ENCODE measurements at places on chromosomes 1 and 21.
A peak's percentile ranks its signal among the peaks of the same experiment; 100 is the strongest.

GRCh38 chr1:118184739-118185083 lies 317 bp downstream of the SPAG17 start:
- no peak for DNase-seq

GRCh38 chr1:245566952-245567351 lies 412.2 kb downstream of the KIF26B start:
- DNase-seq, result no peak

DNA sequence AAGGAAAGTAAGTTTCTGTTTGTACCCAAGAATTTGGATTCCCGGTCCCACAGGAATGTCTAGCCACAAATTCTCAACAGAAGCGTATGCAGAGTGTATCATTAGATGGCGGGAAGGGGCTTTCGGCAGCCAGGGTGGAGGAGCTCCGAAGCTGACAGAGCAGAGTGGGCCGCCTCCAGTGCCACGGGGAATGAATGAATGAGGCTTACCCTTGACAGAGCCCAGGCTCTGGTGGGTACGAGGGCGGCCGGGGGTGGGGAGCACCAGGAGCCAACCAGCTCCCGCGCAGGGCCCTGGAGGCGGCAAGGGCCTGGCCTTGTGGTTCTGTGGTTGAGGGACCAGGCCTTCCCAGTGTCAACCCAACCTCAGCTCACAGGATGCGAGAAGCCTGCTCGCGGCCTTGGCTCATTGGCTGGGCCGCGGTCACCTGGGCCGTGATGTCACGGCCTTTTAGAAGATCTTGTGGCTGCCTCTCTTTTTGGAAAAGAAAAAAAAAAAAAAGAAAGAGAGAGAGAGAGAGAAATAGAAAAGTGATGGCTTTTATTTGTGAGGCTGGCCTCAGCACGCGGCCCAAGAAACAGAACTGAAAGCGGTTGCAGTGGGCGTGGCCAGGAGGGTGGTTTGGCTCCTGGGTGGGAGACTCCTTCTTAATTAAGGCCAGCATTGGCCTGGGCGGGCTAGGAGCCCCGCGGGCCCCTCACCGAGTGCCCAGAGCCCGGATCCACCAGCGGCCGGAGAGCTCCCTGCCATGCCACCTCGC lies 34.9 kb upstream of the RUNX3 start:
- peak; percentile 96 for DNase-seq

GRCh38 chr1:111596499-111596898 lies 23.1 kb upstream of the RAP1A start:
- peak; percentile 74 for DNase-seq

DNA sequence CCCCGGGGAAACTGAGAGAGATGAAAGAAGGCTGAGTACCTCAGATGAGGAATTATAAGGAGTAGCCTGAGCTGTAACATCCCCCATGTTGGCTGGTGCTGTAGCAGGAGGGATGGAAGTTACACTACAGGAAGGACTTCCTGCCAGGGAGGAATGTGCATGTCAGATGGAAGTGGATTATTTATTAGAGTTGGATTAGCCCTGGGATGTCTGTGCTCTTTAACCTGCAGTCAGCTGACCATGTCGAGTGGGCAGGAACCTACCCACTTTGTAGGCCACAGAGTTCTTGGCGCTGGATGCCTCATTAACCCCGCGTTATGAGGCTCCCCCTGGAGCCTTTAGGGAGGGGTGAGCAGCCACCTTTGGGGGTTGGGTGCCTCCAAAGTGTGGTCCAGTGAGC lies 757 bp upstream of the SEMA4A start:
- DNase-seq, result no peak

GRCh38 chr1:165884690-165885304 lies 57.4 kb downstream of the UCK2 start:
- no peak for DNase-seq

DNA sequence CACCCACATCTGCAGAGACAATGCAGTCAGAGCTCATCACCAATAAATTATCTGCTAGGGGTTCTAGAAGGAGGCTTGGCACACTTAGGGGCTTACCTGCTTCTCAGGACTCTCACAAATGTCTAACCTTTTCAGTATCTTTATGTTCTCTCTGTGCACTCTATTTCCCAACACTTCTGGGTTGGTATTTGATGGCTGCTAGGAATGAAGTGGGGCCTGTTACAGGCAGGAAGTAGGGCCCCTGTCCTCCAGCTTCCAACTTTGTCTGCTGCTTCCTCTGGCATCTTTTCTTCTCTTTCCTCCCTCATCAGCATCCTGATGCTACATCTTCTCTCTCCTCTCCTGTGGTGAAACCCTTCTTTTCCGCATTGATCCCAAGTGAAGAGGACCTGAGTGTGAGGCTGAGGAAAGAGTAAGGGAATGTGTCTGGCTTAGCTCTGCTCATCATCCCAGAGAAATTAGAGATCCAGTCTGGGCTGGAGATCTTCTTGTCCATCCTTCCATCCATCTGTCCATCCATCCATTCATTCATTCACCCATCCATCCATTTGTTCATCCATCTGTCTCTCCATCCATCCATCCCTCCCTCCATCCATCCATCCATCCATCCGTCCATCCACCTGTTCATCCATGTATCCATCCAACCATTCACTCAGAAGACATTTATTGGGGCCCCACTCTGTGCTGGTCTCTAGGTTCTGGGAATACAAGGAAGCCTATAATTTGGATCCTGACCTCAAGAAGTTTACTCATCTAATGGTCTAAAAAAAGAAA lies 2.9 kb upstream of the CSRP1 start:
- no peak for DNase-seq

DNA sequence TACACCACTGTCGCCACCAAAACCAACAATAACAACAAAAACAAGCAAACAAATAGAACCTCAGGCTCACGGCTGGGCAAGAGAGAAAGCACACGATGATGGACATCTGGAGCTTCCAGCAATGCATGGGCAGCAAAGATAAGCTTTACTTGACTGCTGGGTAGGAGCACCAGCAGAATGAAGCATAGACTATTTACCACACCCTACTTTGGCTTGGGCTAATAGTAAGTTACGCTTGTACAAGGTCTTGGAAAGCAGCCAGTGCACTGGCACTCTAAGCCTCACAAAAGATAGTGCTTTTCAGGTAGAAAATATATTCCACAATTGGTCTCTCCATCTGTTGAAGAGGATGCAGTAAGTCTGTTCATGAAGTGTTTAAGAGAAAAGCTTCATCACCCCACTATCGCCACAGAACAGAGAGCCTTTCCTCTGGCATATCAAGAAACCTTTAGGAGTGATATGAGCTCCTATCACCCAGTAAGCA lies 13.6 kb downstream of the ADIPOR1 start:
- DNase-seq, result no peak

- no peak for DNase-seq
These were observed 32.9 kb downstream of the RASSF5 start for GRCh38 chr1:206540044-206540780.

- no peak for DNase-seq
These were observed 458.9 kb downstream of the LMO4 start for GRCh38 chr1:87787551-87787950.

All from activated T-cell treated with anti-CD3 and anti-CD28 coated beads, Interleukin-2, amount 50 U/mL, for 72 hours (primary cell).